ENCODE measurements at places on chromosomes 12 and 14. TPM values are rescaled to one million over a fixed set of nuclear protein-coding genes. Genes with fewer than 3 reads are reported as not detected.
A peak's percentile ranks its signal among the peaks of the same experiment; 100 is the strongest.

Gene TAS2R13
- 0.24 TPM for total RNA-seq

Gene PTGDR
- 0.89 TPM for total RNA-seq

DNA sequence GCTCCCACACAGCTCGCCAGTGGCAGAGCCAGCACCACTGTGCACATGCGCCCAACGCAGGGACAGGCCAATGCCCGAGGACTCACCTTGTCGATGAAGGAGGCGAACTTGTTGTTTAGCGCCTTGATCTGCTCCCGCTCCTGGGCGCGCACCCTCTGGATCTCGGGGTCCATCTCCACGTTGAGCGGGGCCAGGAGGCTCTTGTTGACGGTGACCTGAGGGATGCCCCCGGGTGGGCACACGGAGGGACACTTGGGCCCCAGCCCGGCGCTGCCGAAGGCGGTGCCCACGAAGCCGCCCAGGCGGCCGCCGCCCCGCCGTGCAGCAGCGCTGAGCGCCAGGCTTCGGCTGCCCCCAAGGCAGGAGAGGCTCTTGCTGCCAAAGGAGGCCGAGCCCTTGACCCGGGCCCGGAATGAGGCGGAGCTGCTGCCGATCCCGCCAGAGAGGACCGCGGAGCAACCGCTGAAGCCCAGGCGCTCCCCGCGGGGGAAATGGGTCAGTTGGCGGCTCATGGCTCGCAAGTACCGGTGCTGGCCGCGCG is at the start of gene KRT72:
KRT72 (minus strand) TSS at position 523 of the 541 bp plus-strand sequence; CDS start at position 512, 11 bp downstream.
- no peaks in the 10 kb centered on the region for H3K4me1 ChIP-seq
- H3K4me3 ChIP-seq: no peak within 1 kb of the TSS
- peak; percentile 48 for DNase-seq
- H3K36me3 ChIP-seq: no peaks in the 10 kb centered on the region

Gene AICDA
- 0.12 TPM for total RNA-seq

- peak overlapping the region; percentile 64 for H3K4me3 ChIP-seq
- H3K36me3 ChIP-seq: peaks cover 17% of the 10 kb centered on the region
- no peaks in the 10 kb centered on the region for H3K27me3 ChIP-seq
- H3K27ac ChIP-seq: peak overlapping the region; percentile 90
Measured at GRCh38 chr14:21072031-21072473, 1.9 kb downstream of the ARHGEF40 start.

Gene ATF7IP
- 39.7 TPM for total RNA-seq

Gene OAS3
- total RNA-seq: 2.7 TPM

GRCh38 chr12:115542656-115543055 is 734.8 kb downstream of the MED13L start:
- no peak overlapping the region for H3K27ac ChIP-seq
- no peak overlapping the region for H3K4me3 ChIP-seq
- DNase-seq: no peak
- no peaks in the 10 kb centered on the region for H3K27me3 ChIP-seq
- no peaks in the 10 kb centered on the region for H3K36me3 ChIP-seq
- H3K4me1 ChIP-seq: no peaks in the 10 kb centered on the region

GRCh38 chr14:60838601-60839000 is 104.0 kb downstream of the MNAT1 start:
- no peaks in the 10 kb centered on the region for H3K4me1 ChIP-seq
- no peak overlapping the region for H3K4me3 ChIP-seq
- no peaks in the 10 kb centered on the region for H3K36me3 ChIP-seq
- no peaks in the 10 kb centered on the region for H3K27me3 ChIP-seq

- H3K4me1 ChIP-seq: peaks cover 13% of the 10 kb centered on the region
- DNase-seq: no peak
- no peaks in the 10 kb centered on the region for H3K27me3 ChIP-seq
- H3K27ac ChIP-seq: no peak overlapping the region
Measured at GRCh38 chr12:109578330-109578927, 4.8 kb downstream of the MVK start.

GRCh38 chr12:109736552-109737108 is 23.0 kb downstream of the FAM222A start:
- H3K27ac ChIP-seq: no peak overlapping the region
- no peaks in the 10 kb centered on the region for H3K27me3 ChIP-seq
- peaks cover 48% of the 10 kb centered on the region for H3K4me1 ChIP-seq
- no peak overlapping the region for H3K4me3 ChIP-seq
- no peak for DNase-seq
